ENCODE measurements at places on chromosomes 2 and 18. TPM values are rescaled to one million over a fixed set of nuclear protein-coding genes. Genes with fewer than 3 reads are reported as not detected.
A peak's percentile ranks its signal among the peaks of the same experiment; 100 is the strongest.

GRCh38 chr2:198321522-198322088 lies 517.2 kb downstream of the PLCL1 start:
- H3K27me3 ChIP-seq, result no peaks in the 10 kb centered on the region
- H3K4me3 ChIP-seq, result no peak overlapping the region
- no peak for DNase-seq
- no peaks in the 10 kb centered on the region for H3K4me1 ChIP-seq
- H3K36me3 ChIP-seq, result no peaks in the 10 kb centered on the region

The NFATC1 gene
- 7.5 TPM for total RNA-seq

DNA sequence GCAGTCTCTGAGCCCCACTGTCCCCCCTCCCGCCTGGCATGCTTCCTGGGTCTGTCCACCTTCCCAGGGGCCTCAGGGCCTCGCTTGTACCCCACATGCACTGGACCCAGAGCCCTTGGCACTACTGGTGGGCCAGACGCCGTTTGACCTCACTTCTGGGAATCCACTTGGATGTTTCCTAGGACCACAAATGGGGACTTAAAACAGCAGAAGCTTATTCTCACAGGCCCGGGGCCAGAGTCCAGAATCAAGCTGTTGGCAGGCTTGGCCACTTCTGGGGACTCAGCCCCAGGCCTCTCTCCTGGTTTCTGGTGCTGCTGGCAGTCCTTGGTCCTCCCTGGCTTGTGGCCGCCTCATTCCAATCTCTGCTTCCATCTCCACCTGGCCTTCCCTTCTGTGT lies 19.6 kb downstream of the ANO7 start:
- DNase-seq, result no peak
- no peak overlapping the region for H3K27ac ChIP-seq
- H3K4me3 ChIP-seq, result no peak overlapping the region
- H3K27me3 ChIP-seq, result no peaks in the 10 kb centered on the region
- H3K4me1 ChIP-seq, result no peaks in the 10 kb centered on the region

- H3K27ac ChIP-seq, result peak overlapping the region; percentile 97
- H3K4me3 ChIP-seq, result peak overlapping the region; percentile 71
- H3K27me3 ChIP-seq, result no peaks in the 10 kb centered on the region
- peaks cover 25% of the 10 kb centered on the region for H3K4me1 ChIP-seq
- no peaks in the 10 kb centered on the region for H3K36me3 ChIP-seq
- no peak for DNase-seq
These were observed 1.5 kb downstream of the ESCO1 start for GRCh38 chr18:21598726-21599584.

DNA sequence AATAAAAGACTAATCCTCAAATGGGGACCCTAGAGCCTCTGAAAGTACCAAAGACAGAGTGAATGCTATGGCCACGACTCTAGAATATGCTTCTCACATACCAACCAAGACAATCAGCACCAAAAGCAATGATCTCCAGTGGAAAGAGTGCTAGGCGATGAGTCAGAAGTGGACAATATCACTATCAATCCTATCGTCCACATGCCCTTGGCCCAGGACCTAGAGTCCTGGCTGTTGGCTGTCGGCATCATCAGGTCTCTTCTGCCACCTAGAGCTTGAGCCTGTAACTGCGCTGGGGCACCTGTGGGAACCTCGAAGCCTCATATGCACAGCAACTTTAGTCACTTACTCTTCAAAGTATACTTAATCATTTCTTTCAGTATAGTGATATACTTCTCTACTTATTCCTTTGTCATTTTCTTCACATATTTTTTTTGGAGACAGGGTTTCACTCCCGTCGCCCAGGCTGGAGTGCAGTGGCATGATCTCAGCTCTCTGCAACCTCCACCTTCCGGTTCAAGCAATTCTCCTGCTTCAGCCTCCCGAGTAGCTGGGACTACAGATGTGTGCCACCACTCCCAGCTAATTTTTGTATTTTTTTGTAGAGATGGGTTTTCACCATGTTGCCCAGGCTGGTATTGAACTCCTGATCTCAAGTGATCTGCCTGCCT lies 29.7 kb downstream of the NOL10 start:
- no peaks in the 10 kb centered on the region for H3K4me1 ChIP-seq
- H3K4me3 ChIP-seq, result no peak overlapping the region
- H3K27me3 ChIP-seq, result no peaks in the 10 kb centered on the region
- peaks cover 97% of the 10 kb centered on the region for H3K36me3 ChIP-seq
- peak; percentile 73 for DNase-seq

GRCh38 chr2:9807056-9807455 lies 36.2 kb upstream of the TAF1B start:
- peaks cover 17% of the 10 kb centered on the region for H3K4me1 ChIP-seq
- H3K36me3 ChIP-seq, result no peaks in the 10 kb centered on the region
- no peak overlapping the region for H3K4me3 ChIP-seq
- H3K27me3 ChIP-seq, result no peaks in the 10 kb centered on the region
- peak; percentile 13 for DNase-seq
- H3K27ac ChIP-seq, result no peak overlapping the region

DNA sequence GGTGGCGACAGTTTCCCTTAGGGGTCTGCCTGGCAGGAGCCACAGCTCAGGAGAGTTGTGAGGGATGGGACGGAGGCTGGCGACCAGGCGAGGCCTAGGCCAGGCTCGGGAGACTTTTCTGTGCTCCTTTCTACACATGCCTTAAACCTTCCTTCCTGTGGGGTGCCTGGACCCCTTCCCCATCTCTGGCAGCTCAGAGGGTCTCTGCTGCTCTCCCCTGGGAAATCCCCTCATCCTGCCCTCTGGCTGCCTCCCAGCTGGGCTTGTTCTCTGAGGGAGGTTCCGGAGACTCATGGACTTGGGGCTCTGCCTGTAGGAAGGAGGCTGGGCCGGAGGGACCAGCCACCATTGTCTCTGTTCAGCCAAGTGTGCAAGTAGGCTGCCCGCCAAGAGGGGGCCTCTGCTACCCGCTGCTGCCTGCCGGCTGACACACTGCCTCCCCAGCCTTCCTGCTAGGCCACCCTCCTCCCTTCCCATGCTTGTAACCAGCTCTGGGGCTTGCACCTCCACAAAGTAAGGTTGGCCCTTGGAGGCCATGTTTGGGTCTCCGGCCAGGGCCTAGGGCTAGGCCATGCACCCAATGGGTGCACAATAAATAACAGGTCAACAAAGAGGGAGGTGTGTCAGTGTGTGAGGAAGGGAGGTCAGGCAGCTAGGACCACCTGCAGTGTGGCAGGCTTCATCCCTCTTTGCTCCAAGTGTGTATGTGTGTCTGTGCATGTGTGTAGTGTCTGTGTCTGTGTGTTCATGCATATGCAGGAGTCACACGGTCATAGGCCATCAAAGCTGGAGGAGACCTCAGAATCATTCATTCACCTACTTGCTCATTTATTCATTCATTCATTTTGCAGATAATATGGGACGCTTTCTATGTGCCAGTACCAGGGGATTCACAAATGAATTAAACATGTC lies 28.8 kb downstream of the PSD4 start:
- DNase-seq, result peak; percentile 26
- H3K27ac ChIP-seq, result peak overlapping the region; percentile 37
- peaks cover 33% of the 10 kb centered on the region for H3K36me3 ChIP-seq
- H3K27me3 ChIP-seq, result no peaks in the 10 kb centered on the region

The FAM237A gene
- total RNA-seq, result not detected

GRCh38 chr2:203548887-203549286 lies 13.8 kb upstream of the RAPH1 start:
- H3K4me3 ChIP-seq, result no peak overlapping the region
- H3K36me3 ChIP-seq, result no peaks in the 10 kb centered on the region
- H3K27me3 ChIP-seq, result no peaks in the 10 kb centered on the region
- no peaks in the 10 kb centered on the region for H3K4me1 ChIP-seq
- H3K27ac ChIP-seq, result no peak overlapping the region
- no peak for DNase-seq

GRCh38 chr2:169562519-169562918 lies 11.1 kb downstream of the FASTKD1 start:
- H3K4me1 ChIP-seq, result no peaks in the 10 kb centered on the region
- no peaks in the 10 kb centered on the region for H3K27me3 ChIP-seq
- H3K27ac ChIP-seq, result no peak overlapping the region
- H3K36me3 ChIP-seq, result peaks cover 18% of the 10 kb centered on the region
- DNase-seq, result peak; percentile 9
- H3K4me3 ChIP-seq, result no peak overlapping the region

DNA sequence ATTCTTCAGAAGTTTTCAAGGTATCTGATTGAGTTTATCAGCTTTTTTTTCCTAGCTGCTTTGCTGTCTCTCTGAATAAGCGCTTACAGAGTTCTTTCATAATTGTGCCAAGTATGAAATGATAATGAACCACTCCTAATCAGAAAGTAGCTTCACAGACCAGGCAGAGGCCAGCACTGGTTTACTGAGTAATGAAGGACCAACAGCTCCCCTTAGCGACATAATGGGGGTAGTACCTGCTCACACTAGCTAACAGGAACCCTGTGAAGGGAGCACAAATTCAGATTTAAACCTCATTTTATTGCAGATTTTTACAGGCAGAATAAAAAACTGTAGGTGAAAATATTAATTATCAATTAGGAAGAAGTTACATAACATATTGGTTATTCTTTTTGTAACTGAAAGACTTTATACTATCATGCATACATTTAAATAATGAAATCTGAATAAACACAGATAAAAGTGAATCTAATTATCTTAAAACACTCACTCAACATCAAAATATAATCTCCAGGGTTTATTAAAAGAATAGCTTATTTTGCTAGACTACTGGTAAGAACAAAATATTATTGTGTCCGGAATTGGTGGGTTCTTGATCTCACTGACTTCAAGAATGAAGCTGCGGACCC lies 53.7 kb upstream of the LRRC30 start:
- peak; percentile 88 for DNase-seq
- no peaks in the 10 kb centered on the region for H3K27me3 ChIP-seq
- H3K27ac ChIP-seq, result no peak overlapping the region
- no peak overlapping the region for H3K4me3 ChIP-seq
- no peaks in the 10 kb centered on the region for H3K36me3 ChIP-seq

DNA sequence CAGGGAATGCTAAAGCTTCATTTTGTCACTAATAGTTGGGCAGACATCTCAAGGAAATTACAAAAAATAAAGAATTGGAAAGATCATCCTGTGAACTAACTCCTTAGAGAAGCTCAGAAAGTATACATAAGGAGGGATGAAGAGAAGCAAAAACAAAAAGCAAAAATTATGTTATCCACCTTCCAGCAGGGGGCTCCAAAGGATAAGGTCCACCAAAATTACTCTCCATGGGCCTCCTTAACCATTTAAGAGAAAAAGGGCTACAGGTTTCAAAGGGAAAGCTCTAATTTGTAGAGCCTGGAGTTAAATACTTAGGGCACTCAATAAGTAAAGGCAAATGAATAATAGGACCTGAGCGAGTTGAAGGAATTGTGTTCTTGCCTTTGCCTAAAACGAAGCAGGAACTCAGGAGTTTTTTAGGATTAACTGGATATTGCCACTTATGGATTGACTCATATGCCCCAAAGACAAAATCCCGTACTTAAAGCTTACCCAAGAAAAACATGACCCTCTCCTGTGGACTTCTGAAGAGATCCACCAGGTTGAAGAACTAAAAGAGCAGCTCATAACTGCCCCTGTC lies 1167.9 kb downstream of the DSC3 start:
- no peaks in the 10 kb centered on the region for H3K4me1 ChIP-seq
- no peaks in the 10 kb centered on the region for H3K27me3 ChIP-seq
- no peak overlapping the region for H3K27ac ChIP-seq
- no peaks in the 10 kb centered on the region for H3K36me3 ChIP-seq
- no peak overlapping the region for H3K4me3 ChIP-seq

GRCh38 chr2:128940378-128940777 lies 621.7 kb upstream of the HS6ST1 start:
- no peak for DNase-seq
- H3K4me1 ChIP-seq, result peaks cover 9% of the 10 kb centered on the region
- no peaks in the 10 kb centered on the region for H3K36me3 ChIP-seq
- H3K4me3 ChIP-seq, result no peak overlapping the region

- no peak overlapping the region for H3K27ac ChIP-seq
- no peak overlapping the region for H3K4me3 ChIP-seq
- no peaks in the 10 kb centered on the region for H3K36me3 ChIP-seq
- peaks cover 10% of the 10 kb centered on the region for H3K4me1 ChIP-seq
- DNase-seq, result no peak
These were observed 27.8 kb upstream of the SERTAD2 start for GRCh38 chr2:64681479-64681967.

The ARL4C gene
- total RNA-seq, result 3.6 TPM

DNA sequence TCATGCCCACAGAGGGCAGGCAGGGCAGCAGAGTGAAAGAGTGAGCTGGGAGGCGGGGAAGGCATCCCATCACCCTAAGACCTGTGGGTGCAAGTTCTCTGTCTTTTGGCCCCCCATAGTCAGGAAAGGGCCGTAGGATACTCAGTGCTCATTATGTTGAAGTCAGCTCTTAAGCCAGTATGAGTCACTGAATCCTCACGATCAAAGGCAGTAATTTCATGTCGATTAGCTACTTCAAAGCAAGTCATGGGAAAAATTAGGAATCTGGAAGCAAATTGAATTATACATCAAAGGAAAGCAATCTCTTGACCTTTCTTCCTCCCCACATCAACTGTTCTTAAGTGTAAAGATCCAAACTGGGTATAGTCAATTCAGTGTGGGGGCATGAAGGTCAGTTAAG lies 178.9 kb downstream of the FHOD3 start:
- H3K27ac ChIP-seq, result no peak overlapping the region
- H3K36me3 ChIP-seq, result no peaks in the 10 kb centered on the region
- no peaks in the 10 kb centered on the region for H3K4me1 ChIP-seq
- DNase-seq, result no peak
- H3K27me3 ChIP-seq, result no peaks in the 10 kb centered on the region

The ACTG2 gene
- 444 TPM for total RNA-seq

DNA sequence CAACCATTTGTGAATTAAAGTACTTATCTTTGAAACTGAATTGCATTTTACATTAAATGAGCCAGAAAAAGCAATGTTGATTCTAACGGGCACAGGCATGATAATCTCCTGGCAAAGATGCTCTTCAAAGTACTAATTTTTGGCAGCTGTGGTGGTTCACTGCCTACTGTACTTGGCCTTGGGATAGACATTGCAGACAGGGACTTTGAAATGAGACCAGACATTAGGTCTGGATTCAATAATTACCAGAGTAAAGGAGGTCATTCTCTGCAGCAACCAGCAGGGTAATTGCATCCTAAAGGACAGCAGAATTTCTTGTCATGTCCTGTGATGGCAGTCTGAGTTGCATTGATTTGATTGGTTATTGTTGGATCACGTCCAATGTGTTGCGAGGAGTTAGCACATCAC lies 986.5 kb downstream of the TDRD15 start:
- no peaks in the 10 kb centered on the region for H3K36me3 ChIP-seq
- H3K4me1 ChIP-seq, result no peaks in the 10 kb centered on the region
- H3K27me3 ChIP-seq, result no peaks in the 10 kb centered on the region
- peak; percentile 6 for DNase-seq
- H3K27ac ChIP-seq, result no peak overlapping the region
- no peak overlapping the region for H3K4me3 ChIP-seq

- peaks cover 17% of the 10 kb centered on the region for H3K36me3 ChIP-seq
- H3K4me1 ChIP-seq, result peaks cover 29% of the 10 kb centered on the region
- no peak overlapping the region for H3K27ac ChIP-seq
- H3K4me3 ChIP-seq, result no peak overlapping the region
These were observed 28.3 kb downstream of the RAB31 start for GRCh38 chr18:9736286-9736835.

- no peaks in the 10 kb centered on the region for H3K27me3 ChIP-seq
- peaks cover 11% of the 10 kb centered on the region for H3K4me1 ChIP-seq
- H3K36me3 ChIP-seq, result no peaks in the 10 kb centered on the region
- H3K4me3 ChIP-seq, result no peak overlapping the region
These were observed 69.7 kb downstream of the EPHA4 start for GRCh38 chr2:221502270-221503010.

GRCh38 chr2:157875641-157876065 lies 477 bp downstream of the ACVR1 start:
- peaks cover 50% of the 10 kb centered on the region for H3K4me1 ChIP-seq
- no peaks in the 10 kb centered on the region for H3K36me3 ChIP-seq
- peak; percentile 85 for DNase-seq
- H3K4me3 ChIP-seq, result peak overlapping the region; percentile 81
- peak overlapping the region; percentile 98 for H3K27ac ChIP-seq

GRCh38 chr2:231197706-231198290 lies 633 bp upstream of the ARMC9 start:
- H3K4me1 ChIP-seq, result peaks cover 21% of the 10 kb centered on the region
- peak overlapping the region; percentile 40 for H3K27ac ChIP-seq
- no peaks in the 10 kb centered on the region for H3K27me3 ChIP-seq
- H3K4me3 ChIP-seq, result peak overlapping the region; percentile 86
- no peaks in the 10 kb centered on the region for H3K36me3 ChIP-seq

All from stomach (tissue), 19 donors.